ENCODE measurements at places on chromosomes 7 and 10. TPM values are rescaled to one million over a fixed set of nuclear protein-coding genes. Genes with fewer than 3 reads are reported as not detected.

Gene TBX20
- total RNA-seq = 0.11 TPM

Gene SCIN
- not detected for total RNA-seq

Gene POLR2J2
- total RNA-seq = 13.9 TPM

Gene EPHB6
- 3.0 TPM for total RNA-seq

Gene GCK
- total RNA-seq = 2.3 TPM

Gene PLXNA4
- 0.14 TPM for total RNA-seq

Gene CACNB2
- total RNA-seq = 1.6 TPM

Gene SLC35B4
- 23.1 TPM for total RNA-seq

Gene NYAP1
- 0.27 TPM for total RNA-seq

Gene SH2D4B
- not detected for total RNA-seq

Gene DPYSL4
- 17.9 TPM for total RNA-seq
